Left kidney (tissue), 8 donors: ENCODE measurements at places on chromosomes 3 and 15.

GRCh38 chr3:14844386-14845170 is 25.8 kb downstream of the FGD5 start:
- DNase-seq = no peak

- no peak for DNase-seq
Observed at GRCh38 chr15:62966294-62967078, 76.1 kb upstream of the TPM1 start.

GRCh38 chr3:41987627-41988026 is 25.7 kb upstream of the ULK4 start:
- no peak for DNase-seq

DNA sequence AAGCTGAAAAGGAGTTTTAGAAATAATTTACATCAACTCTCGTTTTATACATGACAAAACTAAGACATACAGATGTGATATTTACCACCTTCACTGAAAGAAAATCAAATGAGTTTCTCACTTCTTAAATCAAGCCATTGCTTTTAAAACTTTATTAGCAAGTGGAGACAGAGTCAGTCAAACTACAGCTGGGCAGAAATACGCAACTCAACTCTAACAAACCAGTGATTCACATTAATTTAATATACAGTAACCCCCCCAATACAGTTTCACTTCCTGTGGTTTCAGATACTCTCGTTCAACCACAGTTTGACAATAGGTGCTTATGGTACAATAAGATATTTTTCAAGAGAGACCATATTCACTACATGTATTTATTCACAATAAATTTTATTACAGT is 477.1 kb downstream of the MAGI1 start:
- DNase-seq = no peak

- no peak for DNase-seq
Observed at GRCh38 chr3:72070005-72070404, 285.1 kb upstream of the PROK2 start.

DNA sequence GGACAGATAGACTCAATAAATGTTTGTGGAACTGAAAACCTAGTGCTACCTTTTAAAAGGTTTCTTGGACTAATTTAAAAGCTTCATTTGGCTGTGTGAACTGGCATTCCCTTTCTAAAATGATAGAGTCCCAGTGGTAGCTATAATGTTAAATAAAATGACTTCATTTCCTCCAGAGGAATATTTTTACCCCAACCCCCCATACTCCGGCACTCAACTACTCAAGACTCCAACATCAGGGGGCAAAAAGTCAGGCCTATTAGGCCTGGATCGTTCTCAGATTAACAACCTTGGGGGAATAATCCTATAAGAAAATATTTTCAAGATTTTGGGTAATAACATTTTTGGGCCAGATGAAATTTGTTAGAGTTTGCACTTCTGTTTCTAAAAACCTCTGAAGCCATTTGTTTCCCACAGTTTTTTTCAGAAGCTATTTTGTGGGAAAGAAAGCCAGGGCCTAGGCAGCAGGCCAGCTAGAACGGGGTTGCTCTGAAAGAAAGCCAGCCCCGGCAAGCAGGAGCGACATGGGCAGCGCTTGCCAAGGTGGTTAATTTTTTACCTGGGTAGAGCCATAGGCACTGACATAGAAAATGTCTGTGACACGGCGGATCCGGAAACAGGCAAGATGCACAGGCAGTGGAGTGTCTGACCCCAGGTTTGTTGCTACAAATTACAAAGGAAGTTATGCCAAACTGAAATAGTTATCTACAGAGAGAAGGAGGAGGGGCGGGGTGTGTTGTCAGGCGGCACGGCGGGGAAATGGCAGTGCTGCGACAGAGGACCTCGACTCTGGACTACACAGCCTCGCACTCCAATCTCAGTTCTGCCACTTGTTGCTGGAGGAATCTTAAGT is 84.6 kb downstream of the MAGI1 start:
- DNase-seq = peak; percentile 56

- no peak for DNase-seq
Observed at GRCh38 chr3:43906849-43907507, 216.2 kb downstream of the ABHD5 start.

- DNase-seq = no peak
Observed at GRCh38 chr15:67826717-67827561, 1.6 kb downstream of the SKOR1 start.

GRCh38 chr15:99873451-99873850 is 140.2 kb upstream of the LYSMD4 start:
- DNase-seq = no peak

DNA sequence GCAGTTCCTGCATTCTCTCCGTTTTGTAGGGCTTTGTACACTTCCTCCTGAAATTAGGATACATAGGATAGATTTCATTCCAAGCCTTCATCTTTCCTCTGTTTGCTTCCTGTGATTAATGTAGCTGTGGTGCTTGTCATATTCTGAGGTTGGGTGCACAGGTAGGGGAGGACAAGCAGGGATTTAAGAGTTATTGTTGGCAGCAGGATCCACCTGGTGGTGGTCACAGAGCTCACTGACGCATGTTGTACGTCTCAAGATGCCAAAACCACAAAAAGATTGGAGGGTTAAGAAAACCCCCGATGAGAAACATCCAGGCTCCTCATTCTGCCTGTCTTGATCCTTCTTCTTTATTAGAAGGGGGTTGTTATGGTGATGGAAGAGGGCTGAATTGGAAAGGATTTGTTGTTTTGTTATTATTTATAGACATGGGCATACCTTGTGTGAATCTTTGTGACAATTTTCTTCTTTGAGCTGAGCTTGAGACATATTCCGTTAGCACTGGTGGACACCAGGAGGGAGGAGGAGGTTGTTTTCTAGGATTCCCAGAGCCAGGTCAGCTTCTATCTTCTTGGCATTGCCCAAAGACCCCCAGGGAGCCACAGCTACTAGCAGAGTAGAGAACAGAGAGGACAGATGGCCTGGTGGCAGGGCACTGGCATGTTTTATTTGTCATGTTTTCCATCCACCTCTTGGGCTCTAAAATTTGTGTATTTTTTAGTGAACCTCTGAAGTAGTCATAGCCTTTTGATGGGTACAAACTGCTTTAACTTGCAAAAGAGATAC is 57.7 kb upstream of the LARS2 start:
- DNase-seq = no peak

DNA sequence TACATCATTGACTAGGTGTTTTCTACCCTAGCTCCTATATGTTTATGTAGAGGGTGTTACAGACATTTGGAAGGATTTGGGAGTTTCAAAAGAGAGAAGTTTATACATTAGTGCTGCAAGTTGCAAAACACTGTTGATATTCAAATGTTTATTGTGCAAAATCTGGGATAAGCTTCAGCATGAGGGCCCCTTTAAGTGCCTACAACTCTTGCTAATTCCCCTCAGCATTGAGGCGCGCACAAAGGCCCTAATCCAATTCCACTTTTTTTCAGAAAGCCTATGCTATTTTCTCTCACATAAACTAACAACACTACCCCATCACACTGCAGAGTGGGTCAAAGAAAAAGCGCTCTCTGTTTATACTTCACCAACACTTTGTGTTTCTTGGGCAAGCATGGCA is 208.0 kb downstream of the NR2F2 start:
- DNase-seq = no peak

- peak; percentile 71 for DNase-seq
Observed at GRCh38 chr3:77038930-77039605, 831 bp upstream of the ROBO2 start.

GRCh38 chr15:65816441-65816840 is 24.3 kb upstream of the DENND4A start:
- DNase-seq = no peak

DNA sequence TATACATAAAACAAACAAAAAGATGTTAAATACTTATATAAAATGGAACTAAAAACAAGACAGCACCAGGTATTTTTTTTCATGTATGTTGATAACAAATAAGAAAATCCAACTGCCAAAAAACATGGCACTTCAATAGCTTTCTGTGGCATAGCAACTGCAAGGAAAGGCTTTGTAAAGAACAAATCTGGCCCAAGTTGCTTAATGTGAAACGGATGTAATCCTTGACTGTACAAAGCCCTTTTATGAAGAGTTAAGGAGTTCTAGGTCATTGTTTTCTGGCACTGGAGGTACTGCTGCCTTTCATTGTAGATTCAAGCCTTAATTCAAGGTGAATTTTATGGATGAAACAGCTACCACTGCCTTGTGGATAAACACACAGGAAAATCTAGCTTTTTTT is 68.8 kb upstream of the SLC12A8 start:
- DNase-seq = no peak

- no peak for DNase-seq
Observed at GRCh38 chr15:63968700-63969099, 77.6 kb downstream of the DAPK2 start.

DNA sequence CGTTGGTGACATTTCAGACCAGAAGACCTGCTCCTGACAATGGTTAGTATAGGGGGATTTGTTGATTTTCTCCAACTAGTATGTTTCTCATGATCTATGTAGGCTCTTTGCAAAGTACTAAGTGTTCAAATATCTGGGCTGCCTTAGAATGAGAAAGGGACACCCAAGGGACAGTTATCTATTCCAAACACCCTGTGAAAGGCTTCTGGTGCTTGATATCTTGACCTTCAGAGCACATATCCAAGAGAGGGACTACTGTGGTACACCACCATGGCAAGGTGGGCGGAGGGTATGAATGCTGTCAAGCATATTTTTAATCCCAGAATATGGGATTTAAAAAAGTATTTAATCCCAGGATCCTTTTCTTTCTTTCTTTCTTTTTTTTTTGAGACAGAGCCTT is 1.1 kb downstream of the FANCD2OS start:
- DNase-seq = no peak
